ENCODE measurements at places on chromosomes 7 and 10.

GRCh38 chr7:118060692-118061091 lies 123.3 kb upstream of the LSM8 start:
- no peak for DNase-seq

DNA sequence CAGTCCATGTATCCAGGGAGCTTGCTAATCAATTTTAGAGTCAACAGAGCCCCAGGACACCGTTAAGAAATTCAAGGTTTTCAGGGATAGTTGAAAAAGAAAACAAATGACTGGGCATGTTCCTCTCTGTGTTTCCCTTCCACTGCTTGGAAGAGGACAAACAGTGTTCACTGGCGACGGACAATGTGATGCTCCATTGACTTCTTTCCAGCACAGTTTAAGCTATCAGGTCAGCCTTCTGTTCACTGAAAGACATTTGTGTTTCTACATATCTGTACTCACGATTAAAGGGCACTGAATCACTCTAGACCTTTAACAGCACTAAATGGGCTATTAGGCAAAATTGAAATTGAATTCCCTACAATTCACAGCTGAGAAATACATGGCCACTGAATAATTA lies 123.6 kb downstream of the RNLS start:
- DNase-seq: no peak

GRCh38 chr7:27367933-27368549 lies 125.4 kb downstream of the EVX1 start:
- DNase-seq: no peak

- peak; percentile 62 for DNase-seq
Observed at GRCh38 chr7:47968847-47969774, 10.3 kb downstream of the HUS1 start.

GRCh38 chr7:127534636-127535035 lies 50.8 kb downstream of the GCC1 start:
- DNase-seq: no peak

DNA sequence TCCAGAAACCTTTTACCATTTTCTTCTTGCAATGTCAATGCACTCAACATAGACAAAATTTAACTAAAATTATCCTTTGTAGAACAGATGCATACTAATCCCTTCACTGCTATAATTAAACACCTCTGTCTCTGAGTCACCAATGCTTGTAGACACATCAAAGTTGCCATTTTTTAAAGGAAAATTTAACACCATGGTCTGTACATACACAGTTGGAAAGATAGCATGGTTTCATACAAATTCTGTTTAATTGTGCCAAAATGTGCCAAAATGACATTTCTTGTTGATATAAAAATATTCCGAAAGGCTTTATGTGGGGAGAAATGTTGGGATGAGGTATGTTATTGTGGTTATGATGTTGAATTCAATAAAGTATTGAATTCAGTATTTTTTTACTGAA lies 125.8 kb downstream of the NEUROD6 start:
- DNase-seq: no peak

DNA sequence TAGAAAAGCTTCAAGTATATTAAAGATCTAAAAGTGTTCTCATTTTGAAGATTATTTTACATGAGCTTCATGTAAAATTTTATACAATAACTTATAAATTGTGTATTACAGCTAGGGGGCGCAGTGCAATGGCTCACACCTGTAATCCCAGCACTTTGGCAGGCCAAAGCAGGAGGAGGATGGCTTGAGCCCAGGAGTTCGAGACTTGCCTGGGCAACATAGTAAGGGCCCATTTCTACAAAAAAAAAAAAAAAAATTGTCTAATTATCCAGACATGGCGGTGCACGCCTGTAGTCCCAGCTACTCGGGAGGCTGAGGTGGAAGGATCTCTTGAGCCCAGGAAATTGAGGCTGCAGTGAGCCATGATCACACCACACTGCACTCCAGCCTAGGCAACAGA lies 16.6 kb downstream of the ACBD5 start:
- DNase-seq: peak; percentile 4

- DNase-seq: no peak
Observed at GRCh38 chr7:73844848-73845460, 2.6 kb upstream of the METTL27 start.

GRCh38 chr7:116948934-116949333 lies 4.4 kb upstream of the ST7 start:
- DNase-seq: no peak

All from midbrain (tissue), 1 donor.